ENCODE measurements at places on chromosomes 2 and 18.

DNA sequence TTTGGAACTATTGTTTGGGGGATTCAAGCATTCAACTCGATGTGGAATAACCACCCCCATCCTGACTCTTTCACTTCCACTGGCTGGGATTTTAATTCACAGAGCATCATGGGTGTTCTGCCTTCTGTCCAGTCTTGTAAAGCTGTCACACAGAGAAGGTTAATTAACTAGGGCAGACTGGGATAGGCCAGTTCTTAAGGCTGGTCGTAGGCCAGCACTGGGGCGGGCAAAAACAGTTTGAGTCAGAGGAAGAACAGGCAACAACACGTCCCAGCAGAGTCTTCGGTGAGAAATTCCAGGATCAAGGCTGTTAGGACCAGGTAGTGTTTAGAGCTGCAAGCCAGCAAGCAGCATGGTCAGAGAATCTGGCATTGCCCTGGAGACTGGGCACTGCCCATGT, 4.0 kb upstream of the RNF152 start:
- no peak for DNase-seq

GRCh38 chr2:203824057-203824456, 43.5 kb upstream of the CTLA4 start:
- DNase-seq: no peak

DNA sequence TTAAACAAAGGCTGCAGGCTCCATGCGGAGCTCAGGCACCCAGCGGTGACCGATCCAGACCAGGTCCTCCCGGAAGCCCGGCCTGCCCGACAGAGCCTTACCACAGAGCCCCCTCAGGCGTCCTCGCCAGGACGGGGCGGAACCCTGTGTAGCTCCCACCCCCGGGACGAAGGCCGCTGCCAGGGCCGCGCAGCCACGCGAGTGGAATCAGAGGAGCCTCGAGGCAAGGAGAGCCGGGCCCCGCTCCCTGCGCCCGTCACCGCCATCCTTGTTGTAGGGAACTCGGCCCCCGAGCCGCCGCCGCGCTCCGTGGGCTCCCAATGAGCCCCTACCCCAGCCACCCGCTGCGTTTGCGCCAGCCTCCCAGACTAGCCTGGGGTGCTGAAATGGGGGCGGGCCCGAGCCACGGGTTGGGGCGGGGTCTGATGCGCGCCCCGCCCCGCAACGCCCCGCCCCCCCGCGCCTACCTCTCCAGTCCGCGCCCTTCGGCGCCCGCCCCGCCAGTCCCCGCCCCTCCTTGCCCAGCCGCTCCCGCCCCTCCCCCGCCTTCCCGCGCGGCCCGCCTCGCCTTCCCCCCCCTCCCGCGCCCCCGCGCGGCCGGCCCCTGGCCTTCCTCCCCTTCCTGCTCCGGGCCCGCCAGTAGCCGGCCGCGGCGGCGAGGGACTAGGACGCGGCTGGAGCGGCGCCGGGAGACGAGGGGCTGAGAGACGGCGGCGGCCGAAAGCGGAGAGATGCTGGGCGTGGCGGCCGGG, at the start of gene LIMS1:
Gene LIMS1, plus strand, starts transcription at position 639 of the 752 bp plus-strand sequence. Its CDS starts 93 bp downstream, at position 732.
- peak; percentile 93 for DNase-seq

GRCh38 chr2:86238354-86238753, 39.1 kb downstream of the MRPL35 start:
- no peak for DNase-seq

- DNase-seq: no peak
Measured at GRCh38 chr18:54900290-54900689, 59.0 kb downstream of the CCDC68 start.

DNA sequence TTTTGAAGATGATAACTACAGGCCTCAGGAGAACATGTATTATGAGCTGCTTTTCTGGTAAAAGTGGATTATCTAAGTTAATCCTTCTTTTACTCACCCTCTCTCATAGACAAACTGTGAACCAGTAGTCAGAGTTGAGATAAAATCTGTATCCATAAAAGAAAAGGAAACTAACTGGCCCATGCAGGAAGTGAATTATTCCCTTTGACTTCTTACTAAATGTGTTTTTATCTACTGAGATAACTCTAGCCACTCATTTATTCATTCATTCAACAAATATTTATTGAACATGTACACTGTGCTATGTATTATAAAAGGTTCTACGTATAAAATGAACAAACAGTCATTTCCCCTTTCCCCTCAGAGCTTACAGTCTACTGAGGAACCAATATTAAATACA, 10.0 kb downstream of the WDR35 start:
- no peak for DNase-seq

DNA sequence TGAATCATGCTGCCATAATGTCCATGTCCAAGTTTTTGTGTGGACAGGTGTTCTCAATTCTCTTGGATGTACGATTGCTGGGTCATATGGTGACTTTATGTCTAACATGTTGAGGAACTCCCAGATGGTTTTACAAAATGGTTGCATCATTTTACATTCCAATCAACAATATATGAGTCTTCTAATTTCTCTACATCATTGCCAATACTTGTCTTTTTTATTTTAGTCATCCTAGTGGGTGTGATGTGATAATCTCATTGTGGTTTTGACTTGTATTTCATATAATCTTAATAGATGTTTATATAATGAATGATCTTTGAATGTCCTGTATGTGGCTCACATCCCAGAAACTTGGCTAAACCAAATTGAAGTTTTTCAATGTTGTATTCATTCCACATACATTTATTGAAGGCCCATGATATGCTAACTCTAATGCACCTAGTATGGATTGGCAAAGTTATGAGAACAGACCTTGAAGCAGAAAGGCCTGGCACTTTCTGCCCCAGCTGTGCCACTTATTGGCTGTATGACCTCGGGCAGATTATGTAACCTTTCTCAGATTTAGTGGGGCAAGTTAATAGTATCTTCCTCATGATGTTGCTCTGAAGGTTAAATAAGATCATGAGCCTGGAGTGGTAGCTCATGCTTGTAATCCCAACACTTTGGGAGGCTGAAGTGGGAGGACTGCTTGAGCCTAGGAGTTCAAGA, 205.4 kb downstream of the RAB3GAP1 start:
- DNase-seq: no peak

- no peak for DNase-seq
Measured at GRCh38 chr2:40384714-40385113, 67.2 kb downstream of the SLC8A1 start.

DNA sequence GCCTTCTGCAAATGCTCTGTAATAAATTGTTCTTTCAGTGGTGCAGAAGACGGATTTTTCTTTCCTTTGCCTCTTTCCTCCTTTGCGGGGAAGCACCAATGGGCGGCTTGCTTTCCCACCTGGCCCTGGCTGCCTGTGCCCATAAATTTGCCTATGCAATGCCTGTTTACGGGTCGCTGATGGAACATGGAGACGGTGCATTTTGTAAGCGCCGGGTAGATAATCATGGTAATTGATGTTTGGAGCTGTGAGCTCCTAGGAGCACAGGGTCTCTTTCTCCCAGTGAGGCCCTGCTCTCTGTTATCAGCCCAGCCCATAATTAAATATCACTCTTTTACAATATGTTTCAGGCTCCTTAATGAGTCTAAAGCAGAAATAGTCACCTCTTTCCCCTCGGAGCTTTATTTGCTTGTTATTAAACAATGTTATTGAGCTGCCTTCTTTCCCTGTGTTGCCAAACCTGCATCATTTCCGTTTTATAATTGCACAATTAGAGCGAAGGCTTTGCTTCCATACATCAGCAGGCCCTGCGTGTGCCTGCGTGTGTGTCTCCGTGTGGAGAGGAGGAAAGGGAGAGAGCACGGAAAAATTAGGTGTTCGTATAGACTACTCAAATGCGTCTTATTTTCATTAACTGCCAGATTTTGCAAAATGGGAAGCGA, 437.4 kb upstream of the POU3F3 start:
- no peak for DNase-seq

- DNase-seq: no peak
Measured at GRCh38 chr2:218009231-218009630, 6.4 kb upstream of the TNS1 start.

DNA sequence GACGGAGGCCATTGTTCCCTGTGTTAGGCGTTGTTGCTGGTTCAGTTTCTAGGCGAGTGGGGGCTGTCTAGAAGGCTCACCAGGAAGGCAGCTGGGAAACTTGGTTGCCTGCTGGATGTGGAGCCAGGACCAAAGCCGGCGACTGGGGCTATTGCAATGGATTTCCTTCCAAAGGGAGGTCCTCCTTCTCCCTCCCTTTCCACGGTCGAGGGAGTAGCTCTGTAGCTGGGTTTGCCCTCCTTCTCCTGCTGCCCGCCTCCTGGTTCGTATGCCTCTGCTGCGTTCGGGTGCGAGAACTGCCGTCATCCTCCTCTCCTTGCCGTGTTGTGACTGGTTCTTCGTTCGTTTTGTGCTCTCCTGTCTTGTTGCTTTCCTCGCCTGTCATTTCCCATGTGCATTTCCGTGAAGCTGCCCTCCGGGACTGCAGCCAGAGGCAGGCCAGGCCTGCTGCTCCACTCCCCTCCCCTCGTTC, 203.4 kb downstream of the NEDD4L start:
- peak; percentile 44 for DNase-seq

GRCh38 chr2:211133766-211134165, 577.4 kb downstream of the CPS1 start:
- no peak for DNase-seq

- DNase-seq: no peak
Measured at GRCh38 chr18:62564044-62564443, 41.2 kb downstream of the ZCCHC2 start.

DNA sequence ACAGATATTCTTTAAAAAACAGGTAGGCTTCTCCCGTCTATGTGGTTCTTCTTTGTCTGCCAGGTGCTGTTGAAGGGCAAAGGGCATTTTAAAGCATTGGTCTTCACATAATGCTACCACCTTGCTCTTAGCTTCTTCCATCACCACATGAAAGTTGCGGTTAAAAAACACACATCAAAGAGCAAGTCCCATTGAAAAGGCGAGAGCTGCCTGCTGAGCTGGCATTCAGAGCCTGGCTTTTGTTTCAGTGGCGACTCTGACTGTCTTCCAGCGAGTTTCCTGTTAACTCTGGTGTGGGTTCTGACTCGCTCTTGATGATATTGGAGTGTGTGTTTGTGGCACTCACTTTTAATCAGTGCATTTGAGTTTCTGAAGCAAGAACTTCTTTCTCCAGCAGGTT, 624.9 kb upstream of the FANCL start:
- DNase-seq: no peak

DNA sequence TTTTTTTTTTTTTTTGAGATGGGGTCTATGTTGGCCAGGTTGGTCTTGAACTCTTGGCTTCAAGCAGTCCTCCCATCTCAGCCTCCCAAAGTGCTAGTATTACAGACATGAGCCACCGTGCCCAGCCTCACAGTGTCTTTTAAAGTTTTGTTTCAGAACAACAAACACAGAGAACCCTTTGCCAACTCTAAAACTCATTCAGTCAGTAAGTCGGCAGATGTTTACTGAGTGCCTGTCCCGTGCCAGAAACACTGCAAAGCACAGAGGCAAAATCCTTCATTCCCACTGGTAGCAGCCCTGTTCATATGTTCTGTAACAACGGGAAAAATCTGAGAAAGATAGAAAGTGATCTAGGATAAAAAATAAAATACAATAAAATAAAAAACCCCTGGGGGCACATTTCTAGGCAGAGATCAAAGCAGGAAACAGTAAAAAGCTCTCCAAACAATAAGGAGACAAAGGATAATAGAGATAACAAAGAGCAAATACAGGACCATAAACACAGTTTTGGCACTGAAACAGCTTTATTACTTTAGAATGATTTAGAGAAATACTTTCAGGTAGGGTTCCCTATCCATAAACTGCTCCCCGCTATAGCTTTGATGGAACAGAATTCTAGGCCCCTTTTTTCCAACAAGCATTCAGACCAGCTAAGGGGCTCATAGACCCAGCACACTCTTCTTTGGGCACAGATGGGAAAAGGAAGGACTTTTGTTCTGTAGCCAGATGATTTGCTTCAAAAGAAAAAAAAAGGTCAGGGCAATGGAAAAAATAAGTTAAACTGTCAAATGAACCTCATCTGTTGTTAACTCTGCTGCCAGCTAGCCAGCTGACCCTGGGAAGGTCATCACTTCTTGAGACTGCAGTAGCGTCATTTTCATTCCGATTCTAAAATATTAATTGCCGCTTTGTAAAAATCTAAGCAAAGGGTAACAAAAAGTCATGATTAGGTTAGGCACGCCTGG, 212.3 kb downstream of the CDH20 start:
- DNase-seq: peak; percentile 44

GRCh38 chr2:53437371-53437770, 330.2 kb upstream of the CHAC2 start:
- no peak for DNase-seq

- DNase-seq: no peak
Measured at GRCh38 chr2:134906726-134907125, 11.9 kb upstream of the CCNT2 start.

DNA sequence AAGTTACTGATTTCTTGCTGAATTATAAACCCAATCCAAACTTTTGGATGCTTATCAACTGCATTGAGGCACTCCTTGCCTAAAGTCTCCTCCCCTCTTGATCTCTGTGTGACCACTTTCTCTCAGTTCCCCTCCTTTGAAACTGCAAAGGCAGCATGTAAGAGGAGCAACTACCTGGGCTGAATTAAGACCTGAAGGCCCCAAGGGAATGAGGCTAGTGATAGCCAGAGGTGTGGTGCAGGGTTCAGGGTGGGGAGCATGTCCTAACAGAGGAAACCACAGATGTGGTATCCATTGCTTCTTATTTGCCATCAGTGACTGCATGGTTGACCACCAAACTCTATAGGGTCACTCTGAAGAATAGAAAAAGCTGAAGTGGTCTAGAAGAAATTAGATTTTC, 557.9 kb downstream of the TNS1 start:
- DNase-seq: no peak

DNA sequence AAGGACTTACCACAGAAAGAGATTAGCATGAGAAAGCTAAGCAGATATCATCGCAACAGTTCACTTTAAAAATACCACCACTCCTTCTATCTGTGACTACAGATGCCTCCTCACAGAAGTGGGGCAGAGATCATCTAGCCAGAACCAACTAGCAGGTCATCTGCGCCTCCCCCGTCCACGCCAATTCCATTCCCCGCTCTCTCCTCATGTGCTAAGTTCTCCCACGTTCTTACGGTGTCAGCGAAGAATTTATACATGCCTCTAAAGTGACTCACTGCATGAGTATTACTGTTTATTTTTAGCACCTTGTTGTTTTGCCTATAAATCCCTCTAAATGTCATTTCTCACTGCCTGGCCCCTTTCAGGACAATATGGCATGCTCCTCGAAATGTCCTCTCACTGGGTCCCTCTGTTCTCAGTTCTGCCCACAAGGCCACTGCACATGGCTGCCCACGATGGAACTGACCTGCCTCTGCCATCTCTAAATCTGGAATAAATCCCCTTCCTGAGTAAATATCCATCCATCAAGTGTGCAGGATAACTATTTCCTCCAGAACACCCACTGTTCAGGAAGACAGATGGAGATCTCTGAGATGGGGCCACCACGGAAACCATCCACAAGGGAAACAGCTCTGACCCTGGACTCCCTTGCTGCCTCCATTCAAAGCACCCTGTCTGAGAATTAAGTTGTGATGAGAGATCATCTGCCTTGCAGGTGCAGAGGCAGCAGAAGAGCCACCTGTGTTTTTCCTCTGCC, 137.7 kb downstream of the IRS1 start:
- peak; percentile 54 for DNase-seq

GRCh38 chr18:23401400-23402347, 51.4 kb upstream of the RIOK3 start:
- peak; percentile 26 for DNase-seq

GRCh38 chr2:116545286-116546068, 1269.0 kb upstream of the DDX18 start:
- DNase-seq: no peak
